Iris pigment epithelial cell (primary cell): ENCODE measurements at places on chromosomes 1 and 21.

DNA sequence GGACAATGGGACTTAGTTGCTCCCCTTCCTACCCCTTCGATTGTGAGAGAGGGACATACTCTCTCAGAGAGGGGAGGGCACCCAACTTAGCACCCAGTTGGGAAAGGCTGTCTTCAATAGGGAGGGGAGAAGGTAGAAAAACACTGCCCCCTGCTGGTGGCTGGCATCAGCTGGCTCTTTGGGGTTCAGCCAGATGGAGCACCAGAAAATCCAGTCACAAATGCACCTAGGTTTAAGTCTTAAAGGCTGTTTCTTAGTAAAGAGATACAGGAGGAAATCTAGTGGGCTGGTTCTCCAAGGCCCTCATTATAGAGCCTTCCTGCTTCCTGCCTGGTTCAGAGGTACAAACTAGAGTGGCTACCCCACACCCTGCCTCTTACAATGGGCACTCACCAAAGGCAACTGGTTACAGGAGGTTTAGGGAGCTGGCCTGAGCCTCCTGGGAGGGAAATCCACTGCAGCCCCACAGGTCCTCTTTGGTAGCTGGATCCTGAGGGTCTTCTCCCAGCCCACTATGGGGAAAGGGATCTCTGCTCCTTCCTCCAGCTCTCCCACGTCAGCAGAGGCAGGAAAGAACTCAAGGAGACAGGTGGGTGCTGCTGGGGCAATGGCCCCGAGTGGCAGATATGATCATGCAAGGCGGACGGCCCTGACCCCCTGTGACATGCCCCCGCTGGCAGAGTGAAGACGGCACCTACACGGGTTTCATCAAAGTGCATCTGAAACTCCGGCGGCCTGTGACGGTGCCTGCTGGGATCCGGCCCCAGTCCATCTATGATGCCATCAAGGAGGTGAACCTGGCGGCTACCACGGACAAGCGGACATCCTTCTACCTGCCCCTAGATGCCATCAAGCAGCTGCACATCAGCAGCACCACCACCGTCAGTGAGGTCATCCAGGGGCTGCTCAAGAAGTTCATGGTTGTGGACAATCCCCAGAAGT lies 28.3 kb downstream of the EIF2D start:
- peak; percentile 71 for DNase-seq

- DNase-seq, result no peak
These were observed 51.8 kb downstream of the CD160 start for GRCh38 chr1:145771056-145771455.

DNA sequence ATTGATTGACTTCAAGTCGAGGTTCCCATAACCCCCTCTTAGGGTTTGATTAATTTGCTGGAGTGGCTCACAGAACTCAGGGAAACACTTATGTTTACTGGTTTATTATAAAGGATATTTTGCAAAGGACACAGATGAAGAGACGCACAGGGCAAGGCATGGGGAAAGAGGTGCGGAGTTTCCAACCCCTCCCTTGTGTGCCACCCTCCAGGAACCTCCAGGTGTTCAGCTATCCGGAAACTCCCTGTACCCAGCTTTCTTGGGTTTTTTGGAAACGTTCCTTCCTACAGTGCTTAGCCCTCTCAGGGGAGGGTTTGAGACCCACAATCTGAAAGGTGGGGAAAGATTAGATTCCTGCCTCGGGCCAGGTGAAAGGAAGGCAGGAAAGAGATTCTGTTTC lies 48.2 kb downstream of the UCK2 start:
- no peak for DNase-seq

GRCh38 chr1:11339346-11340232 lies 66.6 kb downstream of the UBIAD1 start:
- no peak for DNase-seq

- DNase-seq, result peak; percentile 57
These were observed 12.3 kb upstream of the GJA8 start for GRCh38 chr1:147890177-147890790.

GRCh38 chr1:185369786-185370185 lies 52.7 kb upstream of the IVNS1ABP start:
- no peak for DNase-seq
